Suprapubic skin (tissue), 4 donors: ENCODE measurements at places on chromosomes 7 and 10. TPM values are rescaled to one million over a fixed set of nuclear protein-coding genes. Genes with fewer than 3 reads are reported as not detected.

Gene OR2A1
- not detected for total RNA-seq

- no peaks in the 10 kb centered on the region for H3K4me1 ChIP-seq
- no peaks in the 10 kb centered on the region for H3K27me3 ChIP-seq
- no peak overlapping the region for H3K4me3 ChIP-seq
- no peak for DNase-seq
- H3K27ac ChIP-seq: no peak overlapping the region
Observed at GRCh38 chr10:60677531-60678129, 100.6 kb upstream of the CDK1 start.

DNA sequence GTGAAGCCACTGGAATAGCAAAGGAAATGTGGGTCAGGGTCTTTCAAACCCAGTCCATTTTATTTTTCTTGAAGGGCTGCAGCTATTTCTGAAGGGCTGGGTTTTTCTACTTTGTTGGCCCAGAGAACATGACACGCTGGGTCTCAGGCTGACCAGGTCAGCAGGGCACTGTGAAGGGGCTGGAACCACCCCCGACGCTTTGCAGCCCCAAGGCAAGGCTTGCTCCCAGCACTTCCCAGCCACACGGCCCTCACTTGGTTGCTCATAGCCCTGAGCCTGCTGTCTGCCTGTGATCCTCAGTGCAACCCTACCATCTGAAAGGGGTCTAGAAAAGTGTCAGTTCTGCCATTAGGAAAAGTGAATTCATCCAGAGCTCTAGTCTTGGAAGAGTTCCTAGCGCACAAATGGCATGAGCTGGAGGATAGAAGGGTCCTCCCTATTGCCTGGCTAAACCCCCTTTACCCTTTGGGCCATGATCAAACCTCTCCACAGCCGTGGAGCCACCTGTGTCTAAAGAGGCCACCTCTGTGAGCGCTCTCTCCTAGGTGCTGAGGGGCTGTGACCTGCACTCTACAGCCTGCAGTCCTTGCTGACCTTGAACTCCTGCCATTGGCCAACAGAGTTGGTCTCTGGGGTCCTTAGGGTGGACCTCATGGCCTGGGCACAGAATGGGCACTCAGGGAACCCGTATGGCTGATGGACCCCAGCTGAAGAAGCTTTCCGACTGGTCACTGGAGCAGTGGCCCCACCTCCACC, 132.0 kb downstream of the RGS10 start:
- H3K36me3 ChIP-seq: no peaks in the 10 kb centered on the region
- H3K27ac ChIP-seq: no peak overlapping the region
- H3K27me3 ChIP-seq: no peaks in the 10 kb centered on the region
- H3K4me1 ChIP-seq: peaks cover 12% of the 10 kb centered on the region
- DNase-seq: no peak
- H3K4me3 ChIP-seq: no peak overlapping the region

GRCh38 chr7:145732521-145732920, 384.1 kb upstream of the CNTNAP2 start:
- no peak for DNase-seq
- H3K27me3 ChIP-seq: no peaks in the 10 kb centered on the region
- H3K4me1 ChIP-seq: no peaks in the 10 kb centered on the region
- no peak overlapping the region for H3K27ac ChIP-seq
- no peak overlapping the region for H3K4me3 ChIP-seq

- no peak overlapping the region for H3K4me3 ChIP-seq
- H3K4me1 ChIP-seq: no peaks in the 10 kb centered on the region
- no peak for DNase-seq
- no peak overlapping the region for H3K27ac ChIP-seq
Observed at GRCh38 chr7:24851786-24852185, 94.5 kb upstream of the GSDME start.

DNA sequence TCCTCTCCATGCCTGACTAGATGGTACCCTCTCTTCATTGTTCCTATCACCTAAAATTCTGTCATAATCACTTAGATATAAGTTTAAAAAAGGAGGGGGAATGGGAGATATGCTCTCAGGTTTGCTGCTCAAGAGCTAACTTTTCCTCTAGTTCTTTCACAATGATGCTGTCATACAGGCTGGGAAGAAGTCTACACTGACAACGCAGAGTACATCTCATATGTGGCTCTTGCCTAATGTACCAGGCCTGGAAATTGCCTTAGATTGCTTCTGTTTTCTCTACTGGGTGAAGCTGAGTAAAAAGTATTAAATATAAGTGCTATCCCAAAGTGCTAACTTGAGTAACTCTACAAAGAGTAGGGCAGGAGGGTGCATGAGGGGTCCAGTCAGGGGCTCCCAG, 43.8 kb upstream of the BET1 start:
- no peaks in the 10 kb centered on the region for H3K4me1 ChIP-seq
- H3K27me3 ChIP-seq: no peaks in the 10 kb centered on the region
- no peak overlapping the region for H3K27ac ChIP-seq
- no peak for DNase-seq
- no peak overlapping the region for H3K4me3 ChIP-seq

- no peak for DNase-seq
- no peaks in the 10 kb centered on the region for H3K36me3 ChIP-seq
- peaks cover 7% of the 10 kb centered on the region for H3K27me3 ChIP-seq
- H3K4me1 ChIP-seq: peaks cover 67% of the 10 kb centered on the region
Observed at GRCh38 chr10:35639728-35640401, 2.2 kb downstream of the FZD8 start.

DNA sequence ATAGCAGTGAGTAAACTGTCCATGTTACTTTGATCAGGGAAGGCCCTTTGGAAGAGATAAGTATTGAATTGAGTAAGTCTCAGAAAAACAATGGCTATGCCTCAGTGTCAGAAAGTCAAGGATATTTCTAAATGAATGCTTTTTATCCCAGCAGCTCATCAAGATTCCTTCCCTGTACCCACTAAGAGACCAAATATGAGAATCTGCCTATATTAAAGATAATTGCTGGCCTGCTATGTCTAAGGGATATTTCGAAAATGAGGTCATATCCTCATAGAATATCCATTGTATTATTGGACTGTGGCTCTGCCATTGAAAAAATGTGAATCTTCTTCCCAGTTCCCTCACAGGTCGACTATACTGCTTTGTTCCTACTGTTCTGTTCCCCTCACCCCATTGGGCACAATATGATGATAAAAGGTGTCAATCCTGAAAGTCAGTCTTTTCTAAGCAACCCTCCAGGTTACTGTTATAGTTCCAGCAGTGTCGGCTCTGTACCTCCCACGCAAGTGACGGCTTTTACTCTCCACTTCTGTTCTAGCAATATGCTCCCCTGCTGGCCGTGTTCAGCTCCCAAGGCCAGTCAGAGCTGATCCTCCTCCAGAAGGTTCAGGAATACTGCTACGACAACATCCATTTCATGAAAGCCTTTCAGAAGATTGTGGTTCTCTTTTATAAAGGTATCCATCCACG, 51.7 kb downstream of the BZW2 start:
- H3K4me1 ChIP-seq: no peaks in the 10 kb centered on the region
- H3K27ac ChIP-seq: no peak overlapping the region
- no peaks in the 10 kb centered on the region for H3K27me3 ChIP-seq
- DNase-seq: no peak

- H3K4me3 ChIP-seq: no peak overlapping the region
- H3K4me1 ChIP-seq: no peaks in the 10 kb centered on the region
- no peak overlapping the region for H3K27ac ChIP-seq
- no peak for DNase-seq
Observed at GRCh38 chr7:106082087-106082854, 29.8 kb downstream of the SYPL1 start.

DNA sequence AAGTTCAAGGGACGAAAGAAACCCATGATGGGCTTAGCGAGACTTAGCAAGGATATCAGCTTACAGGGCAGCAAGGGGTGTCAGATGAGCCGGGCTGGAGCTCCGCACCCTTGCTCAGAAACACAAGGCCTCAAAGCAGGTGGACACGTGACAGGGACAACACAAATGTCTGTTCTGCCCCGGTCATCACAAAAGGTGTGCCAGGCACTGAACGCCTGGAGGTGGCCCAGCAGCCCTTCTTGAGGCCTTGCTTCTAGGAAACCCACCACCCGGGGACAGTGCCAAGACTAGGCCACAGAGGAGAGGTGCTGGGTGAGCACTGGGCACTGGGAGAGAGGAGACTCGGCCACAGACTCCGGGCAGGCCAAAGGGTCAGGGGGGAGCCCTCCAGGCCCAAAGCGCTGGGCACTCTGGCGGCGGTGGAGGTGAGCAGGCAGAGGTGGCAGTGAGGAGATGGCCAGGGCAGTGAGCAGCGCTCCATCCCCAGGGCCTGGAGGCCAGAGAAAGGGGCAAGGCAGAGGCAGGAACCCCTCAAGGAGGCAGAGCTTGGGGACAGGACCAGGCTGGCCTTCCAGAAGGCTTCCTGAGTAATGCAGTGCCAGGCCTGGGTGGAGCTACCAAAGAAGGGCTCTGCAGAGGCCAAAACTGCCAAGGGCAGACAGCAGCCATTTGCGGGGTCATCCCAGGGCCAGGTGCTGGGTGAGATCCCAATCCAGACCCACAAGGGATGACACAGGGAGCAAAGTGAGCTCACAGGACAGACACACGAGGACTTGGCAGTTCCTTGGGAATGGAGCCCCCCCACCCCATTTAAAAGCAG, 22.7 kb downstream of the EBF3 start:
- H3K36me3 ChIP-seq: no peaks in the 10 kb centered on the region
- H3K4me1 ChIP-seq: peaks cover 3% of the 10 kb centered on the region
- peak; percentile 58 for DNase-seq
- no peaks in the 10 kb centered on the region for H3K27me3 ChIP-seq

DNA sequence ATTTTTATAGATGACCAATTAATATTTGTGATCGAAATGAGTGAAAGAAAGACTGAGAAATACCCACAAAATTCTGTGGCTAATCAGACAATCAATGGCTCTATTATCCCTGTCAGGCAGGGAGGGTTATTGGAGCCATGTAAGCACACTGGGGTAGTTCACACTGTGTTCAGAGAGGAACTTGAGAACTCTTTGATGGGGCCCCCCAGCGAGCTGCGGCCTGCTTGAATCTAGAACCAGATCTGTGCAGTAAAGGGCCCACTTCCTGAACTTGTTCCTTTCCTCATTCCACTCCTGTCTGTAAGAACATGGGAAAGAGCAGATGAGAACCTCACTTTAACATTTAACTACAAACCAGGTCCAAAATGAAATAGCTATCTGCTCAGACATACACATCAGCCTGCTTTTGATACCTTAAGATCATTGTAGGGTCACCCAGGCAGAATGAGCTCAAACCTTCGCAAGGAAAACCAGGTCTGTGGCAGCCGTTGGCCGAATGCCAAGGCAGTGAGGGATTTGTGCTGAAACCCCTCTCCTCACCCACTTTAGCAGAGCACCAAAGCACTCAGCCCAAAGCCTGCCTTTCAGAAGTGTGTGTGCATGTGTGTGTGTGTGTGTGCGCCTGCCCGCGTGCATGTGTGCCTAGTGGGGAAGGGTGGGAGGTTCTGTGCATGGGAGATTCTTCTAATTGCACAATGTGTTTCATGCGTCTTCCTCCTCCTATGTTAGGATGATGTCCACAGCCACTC, 365.6 kb upstream of the MGMT start:
- H3K27ac ChIP-seq: no peak overlapping the region
- H3K36me3 ChIP-seq: no peaks in the 10 kb centered on the region
- no peaks in the 10 kb centered on the region for H3K27me3 ChIP-seq
- peaks cover 9% of the 10 kb centered on the region for H3K4me1 ChIP-seq
- H3K4me3 ChIP-seq: no peak overlapping the region
- DNase-seq: no peak

- no peak overlapping the region for H3K27ac ChIP-seq
- no peaks in the 10 kb centered on the region for H3K36me3 ChIP-seq
- no peak for DNase-seq
- no peaks in the 10 kb centered on the region for H3K27me3 ChIP-seq
- H3K4me1 ChIP-seq: no peaks in the 10 kb centered on the region
- no peak overlapping the region for H3K4me3 ChIP-seq
Observed at GRCh38 chr7:124420367-124420766, 345.2 kb downstream of the GPR37 start.

GRCh38 chr10:320771-321170, 185.5 kb downstream of the ZMYND11 start:
- no peak overlapping the region for H3K4me3 ChIP-seq
- peaks cover 10% of the 10 kb centered on the region for H3K4me1 ChIP-seq
- no peak overlapping the region for H3K27ac ChIP-seq
- no peaks in the 10 kb centered on the region for H3K27me3 ChIP-seq
- peaks cover 18% of the 10 kb centered on the region for H3K36me3 ChIP-seq

Gene ANK3
- 191 TPM for total RNA-seq

- H3K36me3 ChIP-seq: no peaks in the 10 kb centered on the region
- no peak for DNase-seq
- peak overlapping the region; percentile 89 for H3K27ac ChIP-seq
Observed at GRCh38 chr7:102285540-102286236, 980 bp upstream of the SH2B2 start.

- no peaks in the 10 kb centered on the region for H3K4me1 ChIP-seq
- no peak for DNase-seq
- no peak overlapping the region for H3K4me3 ChIP-seq
- H3K36me3 ChIP-seq: no peaks in the 10 kb centered on the region
- H3K27me3 ChIP-seq: no peaks in the 10 kb centered on the region
- H3K27ac ChIP-seq: no peak overlapping the region
Observed at GRCh38 chr10:105473170-105473569, 832.1 kb downstream of the SORCS3 start.

DNA sequence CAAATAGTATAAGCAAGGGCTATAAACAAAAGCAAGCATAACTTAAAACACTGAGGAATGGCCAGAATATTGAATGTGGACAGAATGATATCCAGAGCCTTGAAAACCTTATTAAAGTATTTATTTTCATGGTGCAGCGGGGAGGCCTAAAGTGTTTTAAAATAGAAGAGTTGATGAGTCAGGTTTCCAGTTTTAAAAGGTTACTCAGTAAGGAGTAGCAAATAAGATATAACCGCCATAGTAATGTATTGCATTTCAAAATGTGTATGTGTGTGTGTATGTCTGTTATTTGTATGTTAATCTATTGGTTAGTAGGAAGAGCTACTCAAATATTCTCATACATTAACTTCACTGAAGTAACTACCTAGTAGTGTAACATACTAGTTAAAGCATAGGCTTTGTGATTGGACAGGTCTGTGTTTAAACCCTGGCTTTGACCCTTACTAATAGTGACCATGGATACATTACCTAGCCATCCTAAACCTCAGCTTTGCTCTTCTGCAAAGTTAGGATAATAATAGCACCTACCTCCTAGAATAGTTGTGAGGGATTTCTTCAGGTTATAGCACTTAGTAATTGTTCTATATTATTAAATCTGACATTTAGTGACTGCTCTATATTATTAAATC, 16.9 kb downstream of the CUTC start:
- no peaks in the 10 kb centered on the region for H3K4me1 ChIP-seq
- no peak overlapping the region for H3K27ac ChIP-seq
- DNase-seq: no peak
- no peak overlapping the region for H3K4me3 ChIP-seq
- peaks cover 82% of the 10 kb centered on the region for H3K36me3 ChIP-seq

- H3K4me3 ChIP-seq: no peak overlapping the region
- H3K36me3 ChIP-seq: no peaks in the 10 kb centered on the region
- no peaks in the 10 kb centered on the region for H3K27me3 ChIP-seq
- H3K4me1 ChIP-seq: no peaks in the 10 kb centered on the region
- DNase-seq: no peak
Observed at GRCh38 chr7:110681941-110682340, 409.0 kb upstream of the LRRN3 start.
